Naive thymus-derived CD8-positive, alpha-beta T cell (primary cell): ENCODE measurements at places on chromosomes 7 and 10. TPM values are rescaled to one million over a fixed set of nuclear protein-coding genes. Genes with fewer than 3 reads are reported as not detected.

DNA sequence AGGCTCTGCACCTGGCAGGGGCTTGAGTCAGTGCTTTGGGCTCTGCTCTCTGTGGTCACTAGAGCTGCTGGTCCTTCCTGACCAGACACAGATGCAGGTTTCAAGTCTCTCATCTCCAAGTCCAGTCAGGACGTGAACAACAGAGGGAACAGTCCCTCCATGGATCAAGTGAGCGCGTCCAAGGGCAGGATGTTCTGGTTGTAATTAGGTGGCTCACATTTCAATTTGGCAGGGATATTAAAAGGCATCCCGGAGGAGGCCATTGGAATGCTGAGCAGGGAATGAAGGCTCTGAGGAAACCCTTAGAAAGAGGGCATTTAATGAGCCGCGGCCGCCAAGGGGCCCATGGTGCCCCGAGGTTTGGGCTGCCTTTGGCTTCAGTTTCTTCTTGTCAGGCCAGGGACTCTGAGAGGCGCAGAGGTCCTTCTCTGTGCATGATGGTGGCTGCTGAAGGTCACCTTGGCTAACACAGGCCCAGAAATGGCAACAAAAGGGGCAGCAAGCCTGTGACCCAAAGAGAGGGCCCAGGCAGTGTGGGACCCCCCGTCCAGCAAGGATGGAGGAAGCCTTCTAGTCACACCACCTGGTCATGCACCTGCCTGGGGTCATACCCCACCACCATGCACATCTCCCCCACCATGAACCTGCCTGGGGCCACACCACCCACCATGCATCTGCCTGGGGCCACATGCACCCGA is 30.7 kb upstream of the INPP5A start:
- H3K4me1 ChIP-seq = no peaks in the 10 kb centered on the region
- no peak overlapping the region for H3K27ac ChIP-seq
- no peak overlapping the region for H3K4me3 ChIP-seq
- no peaks in the 10 kb centered on the region for H3K27me3 ChIP-seq
- H3K36me3 ChIP-seq = no peaks in the 10 kb centered on the region

DNA sequence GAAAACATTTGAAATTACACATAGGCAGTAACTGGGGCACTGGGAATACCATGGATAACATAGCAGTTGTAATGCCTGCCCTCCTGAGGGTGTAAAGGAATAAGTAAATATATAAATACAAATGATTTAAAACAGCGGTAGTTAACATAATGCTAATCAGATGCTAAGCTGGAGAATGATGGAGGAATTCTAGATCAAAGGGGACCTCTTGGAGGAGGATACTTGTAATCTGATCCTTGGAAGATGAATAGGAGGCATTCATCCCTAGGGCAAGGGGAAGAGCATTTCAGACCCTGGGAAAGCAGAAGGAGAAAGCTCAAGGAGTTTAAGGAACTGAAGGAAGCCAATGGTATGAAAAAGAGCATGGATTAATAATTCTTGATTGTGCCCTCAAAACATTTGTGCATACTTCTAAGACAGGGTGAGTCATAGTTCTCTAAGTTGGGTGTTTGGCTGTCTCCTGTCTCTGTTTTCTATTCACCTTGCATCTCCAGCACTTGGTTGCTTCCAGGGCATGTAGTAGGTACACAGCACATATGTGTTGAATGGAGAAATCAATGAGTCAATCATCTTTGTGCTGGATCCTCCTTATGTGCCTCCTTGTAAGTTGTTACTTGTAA is 54.8 kb upstream of the PLPP4 start:
- no peak for DNase-seq
- H3K27me3 ChIP-seq = no peaks in the 10 kb centered on the region
- no peaks in the 10 kb centered on the region for H3K36me3 ChIP-seq
- H3K4me1 ChIP-seq = no peaks in the 10 kb centered on the region
- H3K4me3 ChIP-seq = no peak overlapping the region

GRCh38 chr10:120051671-120052070 is 159.1 kb downstream of the SEC23IP start:
- peaks cover 19% of the 10 kb centered on the region for H3K27me3 ChIP-seq
- no peaks in the 10 kb centered on the region for H3K4me1 ChIP-seq
- no peak for DNase-seq
- no peak overlapping the region for H3K4me3 ChIP-seq
- no peak overlapping the region for H3K27ac ChIP-seq
- no peaks in the 10 kb centered on the region for H3K36me3 ChIP-seq

- H3K27me3 ChIP-seq = no peaks in the 10 kb centered on the region
- DNase-seq = no peak
- peaks cover 3% of the 10 kb centered on the region for H3K36me3 ChIP-seq
Measured at GRCh38 chr7:100590077-100590737, 4.1 kb downstream of the FBXO24 start.

- no peak for DNase-seq
- H3K4me1 ChIP-seq = no peaks in the 10 kb centered on the region
- H3K4me3 ChIP-seq = no peak overlapping the region
- H3K27ac ChIP-seq = no peak overlapping the region
Measured at GRCh38 chr10:24385776-24386175, 176.8 kb downstream of the KIAA1217 start.

DNA sequence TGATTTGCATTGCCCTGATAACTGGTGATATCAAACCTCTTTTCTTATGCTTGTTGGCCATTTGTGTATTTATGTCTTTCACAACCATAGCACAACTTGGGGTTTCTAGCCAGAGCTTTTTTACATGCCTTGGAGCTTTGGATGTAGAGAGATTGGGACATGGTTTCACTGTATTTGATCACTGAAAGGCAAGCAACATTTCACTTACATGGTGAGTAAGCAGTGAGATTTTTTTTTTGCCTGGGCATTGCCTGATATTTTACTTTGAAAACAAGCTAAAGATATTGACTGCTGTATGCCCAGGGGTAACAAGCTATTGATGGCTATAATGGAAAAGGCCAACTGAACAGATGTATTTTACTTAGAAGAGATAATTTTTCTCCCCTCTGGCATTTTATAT is 259.0 kb downstream of the PHTF2 start:
- H3K4me1 ChIP-seq = no peaks in the 10 kb centered on the region
- H3K4me3 ChIP-seq = no peak overlapping the region
- peaks cover 27% of the 10 kb centered on the region for H3K27me3 ChIP-seq
- H3K36me3 ChIP-seq = no peaks in the 10 kb centered on the region
- H3K27ac ChIP-seq = no peak overlapping the region
- no peak for DNase-seq

DNA sequence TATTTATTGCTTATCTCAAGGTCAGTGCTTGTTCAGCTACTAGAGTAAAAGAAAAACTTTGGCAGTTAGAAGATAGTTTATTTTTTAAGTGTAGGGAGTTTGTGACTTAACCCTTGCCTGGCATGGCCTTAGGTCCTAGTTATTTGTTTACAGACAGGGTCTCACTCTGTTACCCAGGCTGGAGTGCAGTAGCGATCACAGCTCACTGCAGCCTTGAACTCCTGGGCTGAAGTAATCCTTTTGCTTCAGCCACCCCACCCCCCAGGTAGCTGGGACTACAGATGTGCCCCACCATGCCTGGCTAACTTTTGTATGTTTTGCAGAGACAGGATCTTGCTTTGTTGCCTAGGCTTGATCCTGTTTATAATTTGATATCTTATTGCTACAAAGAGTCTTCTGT is 4.2 kb downstream of the ANLN start:
- no peak for DNase-seq
- H3K27me3 ChIP-seq = peaks cover 2% of the 10 kb centered on the region
- H3K36me3 ChIP-seq = no peaks in the 10 kb centered on the region

DNA sequence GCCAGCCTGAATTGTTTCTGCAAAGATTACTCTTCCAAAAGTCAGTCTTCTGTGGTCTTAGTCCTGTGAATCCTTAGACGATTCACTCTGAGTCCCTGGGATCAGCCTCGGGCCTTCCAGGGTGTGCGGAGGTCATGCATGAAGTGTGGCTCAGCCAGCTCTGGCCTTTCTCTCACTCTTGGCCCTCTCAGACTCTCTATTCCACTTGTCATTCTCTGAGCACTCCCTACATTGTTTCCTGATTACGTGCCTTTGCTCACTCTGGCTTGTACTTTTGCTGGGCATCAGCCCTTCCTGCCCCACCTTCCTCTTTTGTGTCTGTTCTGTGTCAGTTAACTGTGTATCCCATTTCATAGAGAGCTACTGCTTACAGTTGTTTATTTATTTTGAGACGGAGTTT is 36.0 kb downstream of the CCNY start:
- H3K27ac ChIP-seq = no peak overlapping the region
- H3K4me1 ChIP-seq = peaks cover 46% of the 10 kb centered on the region
- DNase-seq = no peak
- H3K27me3 ChIP-seq = no peaks in the 10 kb centered on the region
- peaks cover 3% of the 10 kb centered on the region for H3K36me3 ChIP-seq

DNA sequence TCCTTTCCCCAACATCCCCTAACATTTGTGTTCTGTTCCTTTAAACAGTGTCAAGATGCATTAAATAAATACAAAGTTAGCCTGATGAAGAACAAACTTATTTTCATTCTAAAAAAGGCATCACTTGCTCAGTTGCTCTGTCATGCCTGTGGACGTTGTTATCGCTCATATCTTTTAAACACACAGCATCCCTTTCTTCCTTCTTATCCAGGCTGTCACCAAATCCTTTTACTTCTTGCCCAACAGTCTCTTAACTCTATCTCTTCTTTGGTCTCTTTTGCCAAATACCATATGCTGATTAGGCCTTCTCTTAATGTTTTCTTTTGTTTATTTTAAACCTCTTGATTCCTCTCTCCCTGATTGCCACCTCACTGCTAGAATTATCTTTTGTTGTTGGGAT is 43.9 kb downstream of the DKK1 start:
- no peak for DNase-seq
- H3K36me3 ChIP-seq = no peaks in the 10 kb centered on the region
- H3K4me3 ChIP-seq = no peak overlapping the region
- no peak overlapping the region for H3K27ac ChIP-seq
- no peaks in the 10 kb centered on the region for H3K4me1 ChIP-seq

DNA sequence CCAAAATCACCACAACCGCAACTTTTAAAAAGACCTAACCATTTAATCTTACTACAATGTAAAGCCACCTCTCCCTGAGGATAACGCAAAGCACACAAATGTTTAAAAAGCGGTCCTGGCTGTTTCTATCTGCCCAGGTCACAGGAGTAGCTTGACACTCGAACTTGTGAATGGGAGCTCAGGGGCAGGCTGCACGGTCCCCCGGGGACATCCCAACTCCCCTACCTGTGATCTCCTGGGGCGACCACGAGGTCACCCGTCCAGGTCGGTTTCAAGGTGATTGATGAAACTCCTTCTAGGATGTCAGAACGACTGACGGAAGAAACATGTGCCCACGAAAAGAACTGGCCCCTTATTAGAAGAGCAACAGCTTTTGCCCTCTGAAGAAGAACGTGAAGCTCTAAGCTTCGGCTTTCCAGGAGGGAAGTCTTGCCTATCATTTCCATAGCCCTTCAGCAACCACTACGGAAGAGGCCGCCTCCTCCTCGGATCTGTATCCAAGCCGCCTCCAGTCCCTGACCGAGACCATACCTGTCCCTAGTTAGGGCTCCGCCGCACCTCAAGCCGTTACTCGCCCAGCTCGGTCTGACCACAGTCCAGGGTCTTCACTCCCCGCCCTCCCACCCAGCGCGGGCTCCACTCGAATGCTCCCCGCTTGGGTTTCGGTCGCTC is 459 bp downstream of the CYCS start:
- DNase-seq = no peak
- peaks cover 7% of the 10 kb centered on the region for H3K27me3 ChIP-seq
- no peaks in the 10 kb centered on the region for H3K36me3 ChIP-seq

DNA sequence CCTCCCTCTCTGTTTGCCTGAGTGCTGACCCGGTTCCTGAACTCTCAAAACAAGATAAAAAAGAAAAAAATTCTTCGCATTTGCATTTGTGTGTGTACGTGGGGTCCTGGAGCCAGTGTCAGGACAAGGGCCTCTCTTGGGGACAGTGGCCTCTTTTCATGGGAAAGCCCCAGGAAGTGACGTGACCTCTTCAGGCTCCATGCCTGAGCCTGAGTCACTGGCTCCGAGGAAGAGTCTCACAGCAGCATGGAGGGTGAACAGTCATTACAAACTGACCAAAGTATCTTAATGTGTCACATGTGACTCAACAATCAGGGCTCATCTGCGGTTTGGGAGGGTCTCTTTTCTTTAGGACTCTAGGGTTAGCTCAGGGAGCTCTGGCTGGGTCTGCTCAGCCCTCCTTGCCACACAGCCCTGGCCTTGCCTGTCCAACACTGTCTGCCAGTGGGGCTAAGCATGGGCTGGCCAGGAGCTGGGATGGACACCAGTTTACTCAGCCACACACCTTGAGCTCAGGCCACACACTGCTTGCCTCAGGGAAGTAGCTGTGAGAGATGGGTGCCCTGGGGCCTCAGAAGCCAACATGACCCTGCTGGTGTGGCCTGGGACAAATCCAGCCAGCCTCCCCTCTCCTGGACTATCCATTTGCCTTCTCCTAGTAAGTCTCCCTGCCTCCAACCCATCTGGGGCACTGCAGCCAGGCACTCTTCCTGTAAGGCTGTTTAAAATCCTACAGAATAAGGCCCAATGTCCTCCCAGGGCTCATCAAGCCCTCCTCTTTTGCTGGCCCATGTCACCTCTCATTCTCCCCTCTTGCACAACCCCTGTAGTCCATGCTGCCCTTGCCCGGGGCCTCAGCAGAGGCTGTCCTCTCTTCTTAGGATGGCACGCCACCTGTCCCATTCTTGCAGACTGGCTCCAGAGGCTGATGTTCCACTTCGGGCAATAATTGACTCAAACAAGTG is 10.5 kb downstream of the TMEM273 start:
- H3K4me3 ChIP-seq = no peak overlapping the region
- no peak overlapping the region for H3K27ac ChIP-seq
- peaks cover 11% of the 10 kb centered on the region for H3K27me3 ChIP-seq
- no peaks in the 10 kb centered on the region for H3K36me3 ChIP-seq
- H3K4me1 ChIP-seq = no peaks in the 10 kb centered on the region
- DNase-seq = no peak

GRCh38 chr10:87740254-87740655 is 77.8 kb downstream of the ATAD1 start:
- H3K27me3 ChIP-seq = peaks cover 9% of the 10 kb centered on the region
- DNase-seq = no peak
- no peaks in the 10 kb centered on the region for H3K4me1 ChIP-seq
- no peak overlapping the region for H3K4me3 ChIP-seq
- no peaks in the 10 kb centered on the region for H3K36me3 ChIP-seq
- H3K27ac ChIP-seq = no peak overlapping the region

DNA sequence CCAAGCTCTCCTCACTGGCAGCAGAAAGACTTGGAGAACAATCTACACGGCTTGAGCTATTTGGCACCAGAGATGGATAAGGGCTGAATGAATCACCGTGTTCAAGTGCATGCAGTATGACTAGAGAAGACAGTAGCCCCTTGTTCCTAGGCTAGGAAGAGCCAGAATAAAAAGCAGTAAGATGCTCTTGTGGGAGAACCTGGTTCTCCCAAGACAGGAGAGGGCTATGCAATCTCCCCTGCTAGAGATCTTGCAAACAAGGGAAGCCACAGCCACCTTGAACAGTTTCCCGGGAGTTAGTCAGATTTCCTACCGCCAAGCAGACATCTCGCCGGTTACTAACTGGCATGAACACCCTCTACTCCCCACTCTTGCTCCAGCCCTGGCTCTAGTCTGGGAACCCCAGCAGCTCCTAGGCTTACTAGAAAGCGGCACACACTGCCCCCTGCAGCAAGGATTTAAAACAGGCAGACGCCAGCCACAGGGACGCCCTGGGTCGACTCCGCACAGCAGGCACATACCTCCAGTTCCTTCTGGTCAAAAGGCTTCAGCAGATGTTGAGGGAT is 107.3 kb downstream of the SMURF1 start:
- no peaks in the 10 kb centered on the region for H3K27me3 ChIP-seq
- no peak overlapping the region for H3K27ac ChIP-seq
- no peak for DNase-seq
- H3K4me3 ChIP-seq = no peak overlapping the region

OGA gene
- 41.9 TPM for polyA plus RNA-seq

ENO4 gene
- not detected for polyA plus RNA-seq

ARHGEF35 gene
- polyA plus RNA-seq = 2.4 TPM

SLC26A5 gene
- not detected for polyA plus RNA-seq

WDR86 gene
- polyA plus RNA-seq = 1.2 TPM

KCNH2 gene
- 0.45 TPM for polyA plus RNA-seq

EVX1 gene
- polyA plus RNA-seq = not detected

PNLIPRP3 gene
- polyA plus RNA-seq = not detected

LIPN gene
- polyA plus RNA-seq = not detected
